ENCODE measurements at places on chromosomes 11 and 22.

DNA sequence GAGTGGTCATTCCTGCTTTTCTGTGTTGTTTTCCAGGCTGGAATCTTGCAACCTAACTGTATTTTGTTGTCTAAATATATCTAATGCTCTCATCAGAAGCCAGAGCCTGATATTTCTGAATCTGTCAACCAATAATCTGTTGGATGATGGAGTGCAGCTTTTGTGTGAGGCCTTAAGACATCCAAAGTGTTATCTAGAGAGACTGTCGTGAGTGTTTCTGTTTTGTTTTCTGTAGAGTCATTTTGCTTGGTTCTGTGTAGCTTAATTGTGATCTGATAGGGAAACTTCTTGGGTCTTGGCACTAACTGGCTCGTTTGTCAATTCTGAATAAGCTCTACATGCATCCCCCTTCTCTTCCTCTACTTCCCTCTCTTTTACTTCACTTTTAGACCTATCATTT is 31.2 kb upstream of the RBMXL2 start:
- no peak for DNase-seq

DNA sequence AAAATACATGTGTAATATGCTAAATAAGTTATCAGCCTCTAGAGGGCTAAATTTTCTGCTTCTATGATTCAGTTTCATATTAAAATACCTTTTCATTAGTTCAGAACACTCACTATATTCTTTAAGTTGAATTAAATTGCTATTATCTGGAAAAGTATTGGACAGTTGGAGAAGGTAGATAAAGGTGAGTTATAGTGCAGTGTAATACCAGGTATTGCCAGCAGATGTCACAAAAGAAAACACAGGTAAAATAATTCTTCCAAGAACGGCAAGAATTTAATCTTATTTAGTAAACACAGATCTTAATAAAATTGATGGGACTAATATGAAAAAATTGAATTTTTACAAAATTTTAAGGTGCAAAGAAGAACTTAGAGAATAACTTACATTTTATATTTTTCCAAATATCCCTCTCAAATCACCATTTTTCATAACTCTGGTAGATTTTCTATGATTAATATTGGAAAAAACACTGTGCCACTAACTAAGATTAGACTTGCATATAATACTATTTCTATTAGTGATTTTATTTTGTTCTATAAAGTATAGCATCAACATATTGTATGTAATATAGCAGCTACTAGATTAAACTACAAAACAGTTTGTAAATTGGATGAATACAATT is 1.7 kb upstream of the LRRC4C start:
- DNase-seq: no peak

- no peak for DNase-seq
Measured at GRCh38 chr11:45725776-45726492, 60.5 kb upstream of the CHST1 start.

GRCh38 chr11:112182867-112183266 is 7.6 kb downstream of the BCO2 start:
- DNase-seq: no peak

GRCh38 chr11:9357041-9357440 is 27.4 kb upstream of the IPO7 start:
- DNase-seq: no peak

GRCh38 chr11:27218421-27219038 is 144.5 kb downstream of the CCDC34 start:
- DNase-seq: no peak

GRCh38 chr11:57798905-57799559 is 37.4 kb downstream of the CTNND1 start:
- no peak for DNase-seq

- no peak for DNase-seq
Measured at GRCh38 chr11:60378354-60378753, at the start of gene MS4A7. Gene MS4A7 (plus strand): TSS chr11:60378532. CDS start chr11:60383142, 4,610 bp downstream.

DNA sequence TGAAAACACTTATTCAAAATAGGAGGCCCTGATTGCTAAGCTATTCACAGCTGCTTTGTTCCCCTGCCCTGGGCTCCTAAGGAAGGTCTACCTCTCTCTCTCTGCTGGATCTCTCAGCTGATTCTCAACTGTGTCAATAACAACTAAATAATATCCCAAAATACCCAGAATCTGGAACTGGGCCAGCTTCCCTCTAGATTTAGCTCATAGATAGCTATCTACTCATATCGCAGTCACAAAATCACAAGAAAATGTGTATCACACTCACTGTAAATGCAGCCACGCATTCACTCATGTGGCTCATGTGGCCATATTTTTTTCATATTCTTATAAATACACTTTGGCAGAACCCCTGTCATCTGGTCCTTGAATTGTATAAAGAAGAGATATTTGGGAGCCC is 555.1 kb downstream of the OPCML start:
- no peak for DNase-seq

GRCh38 chr11:123536690-123537437 is 106.8 kb downstream of the GRAMD1B start:
- DNase-seq: no peak

GRCh38 chr11:93784935-93785360 is 866 bp downstream of the MED17 start:
- no peak for DNase-seq

DNA sequence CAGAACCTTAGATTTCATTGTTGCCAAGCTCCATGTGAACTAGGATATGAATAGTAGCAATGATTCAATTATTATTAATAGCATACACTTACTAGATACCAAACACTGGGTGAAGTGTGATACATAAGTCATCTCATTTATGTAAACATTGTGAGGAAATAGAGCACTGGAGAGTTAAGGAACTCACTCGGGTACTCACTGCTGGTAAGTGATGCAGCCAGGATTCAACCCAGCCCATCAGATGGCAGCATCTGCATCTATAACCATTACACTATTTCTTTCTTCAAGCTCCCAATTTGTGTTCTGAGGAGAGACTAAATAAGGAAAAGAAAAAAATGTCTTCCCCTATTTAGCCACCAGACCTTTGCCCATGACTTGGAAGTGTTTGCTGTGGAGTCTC is 10.2 kb upstream of the ALG8 start:
- no peak for DNase-seq

DNA sequence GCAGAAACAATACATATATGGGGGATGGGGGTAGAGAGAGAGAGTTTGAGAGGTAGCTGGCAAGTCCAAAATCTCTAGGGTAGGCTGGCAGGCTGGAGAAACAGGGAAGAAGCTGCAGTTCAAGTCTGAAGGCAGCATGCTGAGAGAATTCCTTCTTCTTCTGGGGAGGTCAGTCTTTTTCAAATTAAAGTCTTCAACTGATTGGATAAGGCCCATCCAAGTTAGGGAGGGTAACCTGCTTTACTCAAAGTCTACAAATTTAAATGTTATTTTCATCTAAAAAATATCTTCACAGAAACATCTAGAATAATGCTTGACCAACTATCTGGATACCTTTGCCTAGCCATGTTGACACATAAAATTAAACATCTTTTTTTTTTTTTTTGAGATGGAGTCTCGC is 2.9 kb upstream of the TREH start:
- no peak for DNase-seq

GRCh38 chr11:34480314-34480713 is 33.3 kb downstream of the ELF5 start:
- no peak for DNase-seq

DNA sequence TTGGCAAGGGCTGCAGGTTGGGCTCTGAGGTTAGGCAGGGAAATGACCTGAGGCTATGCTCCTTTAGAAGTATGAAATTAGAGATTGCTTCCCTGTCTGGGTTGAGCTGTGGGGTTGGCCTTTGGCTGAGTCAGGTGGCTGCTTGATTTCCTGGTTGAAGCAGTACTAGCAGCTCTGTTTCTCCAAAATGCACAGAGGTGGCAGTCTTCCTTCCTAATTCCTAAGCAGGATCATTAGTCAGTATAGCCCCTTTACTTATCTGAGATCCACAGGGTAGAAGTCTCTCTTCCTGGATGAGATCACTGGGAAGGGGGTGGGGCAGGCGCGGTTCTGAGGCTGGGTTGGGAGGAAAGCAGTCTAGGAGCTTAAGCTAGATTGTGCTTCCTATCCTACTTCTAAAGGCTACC is 1917.5 kb downstream of the LRRC4C start:
- DNase-seq: no peak

DNA sequence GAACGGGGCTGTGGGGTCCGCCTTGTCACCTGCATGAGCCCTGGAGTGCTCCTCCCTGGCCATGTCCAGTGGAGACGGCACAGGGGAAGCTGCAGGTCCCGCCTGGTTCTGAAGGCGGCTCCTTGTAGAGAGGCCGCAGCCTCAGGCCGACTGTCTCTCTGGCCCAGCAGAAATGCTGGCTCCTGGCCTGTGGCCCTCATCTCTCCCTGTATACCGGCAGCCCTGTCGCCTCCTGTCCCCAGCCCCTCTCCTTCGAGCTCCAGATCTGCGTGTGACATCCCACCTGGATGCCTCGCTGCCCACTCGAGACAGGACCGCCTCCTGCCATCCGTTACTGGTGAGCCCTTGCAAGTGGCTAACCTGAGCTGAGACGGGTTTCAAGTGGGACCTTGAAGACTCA is 73.6 kb downstream of the PHF21B start:
- no peak for DNase-seq

- DNase-seq: no peak
Measured at GRCh38 chr22:45602004-45602733, 69.5 kb upstream of the ATXN10 start.

- no peak for DNase-seq
Measured at GRCh38 chr11:96263238-96263763, 79.7 kb downstream of the MAML2 start.

- DNase-seq: no peak
Measured at GRCh38 chr22:42320443-42321416, 50.3 kb upstream of the TCF20 start.

DNA sequence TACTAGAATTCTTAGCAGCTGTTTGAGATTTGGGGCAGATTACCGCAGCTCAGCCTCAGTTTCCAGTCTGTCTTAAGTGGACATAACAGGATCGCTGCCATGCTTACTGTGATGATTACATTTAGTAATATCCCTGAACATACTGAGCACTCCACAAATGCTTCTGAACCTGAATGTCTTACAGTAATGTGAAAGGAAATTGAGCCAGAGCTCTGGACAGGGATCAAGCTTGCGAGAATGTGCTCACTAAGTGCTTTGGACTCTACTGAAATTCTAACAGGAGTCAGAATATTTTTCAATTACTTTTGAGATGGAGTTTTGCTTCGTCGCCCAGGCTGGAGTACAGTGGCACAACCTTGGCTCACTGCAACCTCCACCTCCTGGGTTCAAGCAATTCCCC is 118.6 kb upstream of the RASSF10 start:
- DNase-seq: no peak

DNA sequence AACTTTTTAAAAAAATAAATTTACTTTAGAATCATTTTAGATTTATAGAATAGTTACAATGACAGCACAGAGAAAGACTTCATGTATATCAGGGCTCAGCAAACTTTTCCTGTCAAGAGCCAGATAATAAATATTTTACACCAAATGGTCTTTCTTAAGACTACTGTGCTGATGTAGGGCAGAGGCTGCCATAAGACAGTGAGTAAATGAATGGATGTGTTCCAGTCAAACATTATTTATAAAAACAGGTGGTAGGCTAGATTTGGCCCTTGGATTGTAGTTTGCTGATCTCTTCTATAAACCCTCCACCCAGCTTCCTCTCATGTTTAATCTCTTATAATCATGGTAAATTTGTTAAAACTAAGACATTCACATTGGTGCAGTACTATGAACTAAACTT is 33.0 kb downstream of the CECR2 start:
- DNase-seq: no peak

- DNase-seq: no peak
Measured at GRCh38 chr11:57248780-57249383, 11.8 kb upstream of the APLNR start.

DNA sequence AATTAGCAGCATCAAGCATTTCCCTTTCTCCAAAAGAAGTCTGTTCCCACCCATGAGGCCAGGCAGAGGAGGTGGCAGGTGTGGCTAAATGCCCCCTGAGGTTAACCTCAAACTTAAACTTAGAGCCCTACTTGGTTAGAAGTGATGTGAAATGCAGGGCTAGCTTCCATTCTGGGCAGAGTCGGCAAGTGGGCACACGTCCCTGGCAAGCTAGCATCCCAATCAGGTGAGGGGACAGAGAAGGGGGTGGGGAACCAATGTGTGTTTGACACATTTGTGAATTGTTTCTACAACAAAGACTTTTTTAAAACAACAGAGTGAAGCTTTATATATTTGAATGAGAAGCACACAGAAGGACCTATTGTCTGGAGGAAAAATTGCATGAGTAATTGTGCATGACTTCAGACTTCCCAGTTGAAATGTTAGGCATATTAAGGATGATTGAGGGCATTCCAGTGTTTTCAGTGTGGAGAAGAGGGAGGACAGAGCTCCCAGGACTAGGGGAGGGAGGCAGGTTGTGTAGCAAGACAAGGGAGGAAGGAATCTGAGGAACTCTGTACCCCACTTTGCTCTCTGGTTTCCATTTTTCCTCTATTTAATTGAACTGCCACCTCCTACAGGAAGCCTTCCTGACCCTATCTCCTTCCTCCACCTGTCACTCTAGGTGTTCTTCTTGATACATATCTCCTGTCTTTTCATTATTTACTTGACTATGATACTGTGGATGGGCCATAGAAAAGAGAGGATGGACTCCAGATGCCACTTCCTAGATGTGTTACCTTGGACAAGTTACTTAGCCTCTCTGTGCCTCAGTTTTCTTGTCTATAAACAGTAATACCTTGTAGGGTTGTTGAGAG is 83.3 kb upstream of the PICALM start:
- no peak for DNase-seq

- no peak for DNase-seq
Measured at GRCh38 chr22:28072066-28072465, 153.0 kb upstream of the PITPNB start.

GRCh38 chr22:24089951-24090350 is 78.8 kb downstream of the CABIN1 start:
- no peak for DNase-seq

DNA sequence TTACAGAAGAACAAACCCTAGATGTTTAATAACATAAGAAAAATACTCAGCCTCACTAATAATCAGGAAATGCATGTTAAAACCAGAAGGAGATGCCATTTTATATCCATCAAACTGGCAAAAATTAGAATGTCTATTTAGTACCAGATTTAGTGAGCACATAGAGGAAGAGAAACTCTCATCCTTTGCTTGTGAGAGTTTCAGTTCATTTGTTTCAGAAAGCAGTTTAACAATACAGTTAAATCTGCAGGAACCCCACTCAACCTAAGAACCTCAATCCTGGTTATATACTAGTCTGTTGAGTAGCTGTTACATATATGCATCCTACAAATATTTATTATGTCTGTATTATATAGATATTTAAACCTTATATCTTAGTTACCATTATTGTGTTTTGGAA is 172.6 kb downstream of the WNT11 start:
- no peak for DNase-seq

Data from cortex of kidney (tissue), 1 donor.